T-helper 17 cell (primary cell): ENCODE measurements at places on chromosomes 4 and X.

GRCh38 chr4:167233685-167234315 lies 494 bp downstream of the SPOCK3 start:
- DNase-seq: no peak

DNA sequence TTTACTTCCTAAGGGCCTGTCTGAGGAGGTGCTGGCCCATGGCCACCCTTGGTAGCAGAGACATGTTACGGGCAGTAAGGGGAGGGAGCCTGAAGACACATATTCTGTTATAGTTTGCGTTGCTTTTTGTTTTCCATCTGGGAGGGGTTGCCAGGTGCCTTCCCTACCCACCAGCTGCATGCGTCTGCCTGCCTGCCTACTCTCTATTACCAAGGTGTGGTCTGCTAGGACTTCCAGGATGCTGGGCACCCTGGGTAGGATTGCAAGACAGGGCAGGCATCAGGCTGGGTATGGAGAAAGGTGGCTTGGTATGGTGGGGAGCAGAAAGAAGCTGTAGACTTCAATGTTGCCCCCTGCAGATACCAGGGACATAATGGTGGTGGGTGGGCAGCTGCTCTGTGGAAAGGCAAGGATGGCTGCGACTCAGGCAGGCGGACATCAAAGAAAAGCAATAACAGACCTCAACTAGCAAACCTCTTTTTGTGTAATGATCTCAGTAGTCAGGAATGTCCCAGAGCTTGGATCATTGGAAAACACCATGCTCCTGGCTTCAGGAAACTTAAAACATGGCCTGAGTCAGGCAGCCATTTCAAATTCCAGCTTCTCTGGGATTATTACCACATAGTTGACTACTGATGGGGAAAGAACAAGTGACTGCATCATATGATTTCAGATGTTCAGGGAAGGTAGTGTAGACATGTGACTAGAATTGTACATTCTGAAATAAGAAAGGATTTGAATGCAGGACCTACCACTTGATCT lies 67.8 kb downstream of the HOPX start:
- no peak for DNase-seq

GRCh38 chr4:55733932-55734331 lies 85.7 kb upstream of the EXOC1L start:
- DNase-seq: no peak

DNA sequence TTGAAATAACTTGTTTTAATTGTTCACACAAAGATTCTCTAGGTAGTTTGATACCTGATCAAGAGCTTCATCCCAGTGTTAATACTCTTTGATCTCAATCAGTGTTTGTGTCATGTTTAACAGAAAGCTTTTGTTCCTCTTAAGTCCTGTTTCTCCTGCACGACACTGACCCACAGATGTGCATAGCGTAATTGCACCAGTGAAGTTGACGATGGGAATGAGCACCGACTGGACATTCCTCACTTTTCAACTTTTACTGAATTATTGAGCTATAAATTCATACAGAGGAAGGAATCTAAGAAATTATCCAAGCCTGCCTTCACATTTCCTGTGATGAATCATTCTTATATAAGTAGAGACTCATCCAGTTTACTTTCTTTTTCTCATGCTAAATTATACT lies 878.7 kb upstream of the TENM3 start:
- no peak for DNase-seq

DNA sequence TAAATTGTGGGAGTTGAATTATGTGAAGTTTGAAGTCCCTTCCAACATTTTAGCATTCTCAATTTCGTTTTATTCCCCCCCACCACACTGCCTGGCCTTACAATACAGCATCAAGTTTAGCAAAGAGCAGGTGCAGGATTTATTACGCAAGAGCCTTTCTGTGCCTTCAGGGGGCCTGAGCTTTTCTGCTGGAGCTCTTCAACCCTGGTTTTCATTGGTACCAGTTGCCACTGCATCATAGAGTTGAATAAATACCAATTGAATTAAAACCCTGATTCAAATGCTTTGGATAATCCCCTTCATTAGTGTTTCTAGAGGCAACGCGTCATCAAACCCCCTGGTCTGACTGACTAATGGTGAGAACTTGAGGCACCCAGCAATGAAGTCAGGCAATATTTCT lies 43.6 kb upstream of the KIT start:
- no peak for DNase-seq

GRCh38 chr4:90069151-90069550 lies 58.0 kb upstream of the CCSER1 start:
- no peak for DNase-seq

DNA sequence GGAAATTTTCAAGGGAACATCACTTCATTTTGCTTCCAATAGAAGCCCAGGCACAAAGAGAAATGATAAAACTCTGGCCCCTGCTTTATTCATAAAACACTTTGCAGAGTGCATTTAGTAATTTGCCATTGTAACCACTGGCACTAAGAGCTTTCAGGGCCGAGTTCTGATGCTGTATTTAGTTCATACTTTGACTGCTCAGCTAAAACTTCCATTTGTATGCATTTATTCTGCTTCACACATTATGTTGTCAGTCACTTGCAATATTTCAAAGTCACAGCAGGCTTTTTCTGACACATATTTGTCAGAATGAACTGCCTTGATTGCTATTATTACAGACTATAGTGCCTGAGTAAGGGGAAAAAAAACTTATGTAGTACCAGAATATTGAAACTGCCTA lies 174.3 kb upstream of the ATOH1 start:
- no peak for DNase-seq

DNA sequence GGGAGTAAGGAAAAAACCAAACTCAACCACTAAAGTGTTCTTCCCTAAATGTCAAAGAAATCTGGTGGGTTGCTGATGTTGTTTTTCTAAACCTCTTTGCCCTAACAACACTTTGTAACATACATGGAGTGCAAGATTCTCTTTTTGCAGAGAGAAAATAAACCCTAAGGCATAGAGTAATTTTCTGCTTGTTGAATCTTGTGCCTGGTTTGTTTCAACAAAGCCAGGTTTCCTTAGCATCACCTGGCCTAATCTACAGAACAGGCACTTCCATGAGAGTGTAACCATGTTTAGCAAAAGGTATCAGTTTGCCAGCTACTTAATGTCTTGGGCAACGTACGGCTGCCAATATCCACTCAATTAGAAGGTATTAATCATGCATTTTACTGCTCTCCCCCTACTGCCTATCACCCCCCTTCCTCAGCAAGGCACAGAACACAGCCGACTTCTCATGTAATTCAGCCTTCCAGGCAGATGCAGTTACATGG lies 219.2 kb downstream of the MAML3 start:
- no peak for DNase-seq

GRCh38 chr4:151942971-151943370 lies 182.2 kb upstream of the GATB start:
- no peak for DNase-seq

- DNase-seq: no peak
Observed at GRCh38 chr4:116066711-116067245, 953.4 kb upstream of the NDST4 start.

GRCh38 chrX:65671966-65672365 lies 4.5 kb downstream of the MSN start:
- no peak for DNase-seq
